ENCODE measurements at places on chromosomes 5 and 9.
A peak's percentile ranks its signal among the peaks of the same experiment; 100 is the strongest.

DNA sequence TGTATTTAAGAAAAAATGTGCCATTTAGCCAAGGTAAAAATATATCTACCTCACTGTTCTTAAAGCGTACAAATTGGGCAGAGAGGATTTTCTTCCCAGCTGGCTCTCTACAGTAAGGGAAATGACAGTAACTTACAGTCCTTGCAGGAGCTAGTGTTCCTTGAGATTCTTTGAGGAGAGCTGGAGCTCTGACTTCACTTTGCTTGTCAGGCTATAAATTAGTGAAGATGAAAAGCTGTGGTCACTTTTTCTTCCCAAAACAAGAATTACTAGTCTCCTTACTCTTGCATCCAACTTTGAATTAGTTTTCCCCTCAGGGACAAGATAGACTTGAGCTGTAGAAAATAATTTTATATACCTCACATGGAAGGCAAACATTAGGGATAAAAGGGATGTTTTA is 129.9 kb downstream of the ZSWIM6 start:
- no peak for DNase-seq

GRCh38 chr9:38359689-38360385 is 32.7 kb upstream of the ALDH1B1 start:
- peak; percentile 86 for DNase-seq

GRCh38 chr9:93295456-93296076 is 111.6 kb downstream of the WNK2 start:
- no peak for DNase-seq

DNA sequence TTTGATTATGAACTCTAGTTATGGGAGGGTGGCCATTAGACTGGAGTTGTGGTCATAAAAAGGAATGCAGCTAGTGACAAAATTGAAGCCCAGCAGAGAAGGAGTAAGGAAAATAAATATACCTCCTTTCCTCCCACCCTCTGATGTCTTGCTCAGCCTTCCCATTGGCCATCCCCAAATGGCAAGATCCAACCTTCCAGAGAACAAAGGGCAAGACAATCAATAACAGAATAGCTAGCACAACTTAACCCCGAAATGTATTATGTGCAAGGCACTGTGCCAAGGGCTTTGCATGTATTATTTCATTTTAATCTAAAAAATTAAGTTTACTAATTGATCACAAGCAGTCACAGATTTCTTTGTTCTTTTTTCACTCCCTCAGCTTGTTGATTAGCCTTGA is 3.6 kb downstream of the ITGA1 start:
- no peak for DNase-seq

DNA sequence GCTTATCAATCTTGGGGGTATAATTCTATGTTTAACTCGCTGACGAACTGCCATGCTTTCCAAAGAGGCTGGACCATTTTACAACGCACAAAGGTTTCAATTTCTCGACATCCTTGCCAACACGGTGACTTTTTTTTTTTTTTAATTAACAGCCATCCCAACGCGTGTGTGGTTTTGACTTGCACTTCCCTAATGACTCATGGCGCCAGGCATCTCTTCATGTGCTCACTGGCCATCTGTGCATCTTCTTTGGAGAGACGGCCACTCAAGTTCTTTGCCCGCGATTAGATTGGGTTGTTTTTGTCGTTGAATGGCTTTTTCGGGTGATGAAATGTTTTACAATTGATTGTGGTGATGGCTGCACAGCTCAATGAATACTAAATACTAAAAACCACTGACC is 12.5 kb upstream of the CARD9 start:
- no peak for DNase-seq

- no peak for DNase-seq
Measured at GRCh38 chr5:65986050-65986451, 59.7 kb downstream of the ERBIN start.

- peak; percentile 46 for DNase-seq
Measured at GRCh38 chr5:159021901-159022556, 77.7 kb downstream of the EBF1 start.
